ENCODE measurements at places on chromosomes 7 and 10.

DNA sequence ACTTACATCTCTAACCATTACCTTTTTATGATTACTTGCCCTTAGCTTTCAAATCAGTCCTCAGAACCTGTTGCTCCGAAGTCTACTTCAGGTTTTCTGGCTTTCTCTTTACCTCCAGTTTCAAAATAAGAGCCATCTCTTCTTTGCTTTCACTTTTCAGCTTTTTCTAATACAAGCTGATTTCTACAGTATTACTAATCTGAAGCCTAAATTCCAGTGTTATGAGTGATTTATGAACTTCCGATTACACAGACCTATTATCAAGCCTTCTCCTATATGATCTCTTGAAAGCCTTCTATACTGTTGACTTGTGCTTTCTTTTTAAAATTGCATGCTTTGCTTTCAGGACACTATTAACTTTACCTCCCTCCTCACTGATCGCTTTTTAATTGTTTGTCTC lies 1307.8 kb upstream of the CELF2 start:
- DNase-seq = no peak

- DNase-seq = no peak
Measured at GRCh38 chr7:151869109-151869428, 7.8 kb downstream of the PRKAG2 start.

- no peak for DNase-seq
Measured at GRCh38 chr10:50514995-50515394, 108.8 kb downstream of the SGMS1 start.

GRCh38 chr7:3464900-3465622 lies 164.0 kb downstream of the SDK1 start:
- DNase-seq = no peak

DNA sequence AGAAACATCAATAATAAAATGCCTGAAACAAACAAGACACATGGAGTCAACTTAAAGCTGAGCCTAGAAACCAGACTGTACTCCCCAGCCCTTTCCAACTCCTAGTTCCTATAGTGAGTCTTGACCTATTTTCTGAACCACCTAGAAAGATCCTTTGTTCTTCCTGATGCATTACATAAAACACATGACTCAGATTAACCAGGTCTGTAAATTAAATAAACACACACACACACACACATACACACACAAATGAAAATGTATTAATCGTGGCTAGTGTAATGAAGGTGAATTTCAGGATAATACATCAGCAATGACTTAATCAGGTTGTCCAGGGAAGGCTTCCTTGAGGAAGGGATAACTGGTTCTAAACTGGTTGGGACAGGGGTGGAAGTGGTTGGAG lies 104.7 kb downstream of the ST8SIA6 start:
- DNase-seq = no peak

GRCh38 chr7:99843808-99844207 lies 16.0 kb downstream of the CYP3A43 start:
- no peak for DNase-seq

- no peak for DNase-seq
Measured at GRCh38 chr7:7548407-7548806, 12.7 kb upstream of the COL28A1 start.

GRCh38 chr10:60348982-60349381 lies 40.7 kb downstream of the ANK3 start:
- DNase-seq = no peak

- DNase-seq = no peak
Measured at GRCh38 chr7:111485701-111486380, 76.5 kb downstream of the IMMP2L start.

- DNase-seq = no peak
Measured at GRCh38 chr7:8177109-8177933, 84.6 kb downstream of the ICA1 start.

DNA sequence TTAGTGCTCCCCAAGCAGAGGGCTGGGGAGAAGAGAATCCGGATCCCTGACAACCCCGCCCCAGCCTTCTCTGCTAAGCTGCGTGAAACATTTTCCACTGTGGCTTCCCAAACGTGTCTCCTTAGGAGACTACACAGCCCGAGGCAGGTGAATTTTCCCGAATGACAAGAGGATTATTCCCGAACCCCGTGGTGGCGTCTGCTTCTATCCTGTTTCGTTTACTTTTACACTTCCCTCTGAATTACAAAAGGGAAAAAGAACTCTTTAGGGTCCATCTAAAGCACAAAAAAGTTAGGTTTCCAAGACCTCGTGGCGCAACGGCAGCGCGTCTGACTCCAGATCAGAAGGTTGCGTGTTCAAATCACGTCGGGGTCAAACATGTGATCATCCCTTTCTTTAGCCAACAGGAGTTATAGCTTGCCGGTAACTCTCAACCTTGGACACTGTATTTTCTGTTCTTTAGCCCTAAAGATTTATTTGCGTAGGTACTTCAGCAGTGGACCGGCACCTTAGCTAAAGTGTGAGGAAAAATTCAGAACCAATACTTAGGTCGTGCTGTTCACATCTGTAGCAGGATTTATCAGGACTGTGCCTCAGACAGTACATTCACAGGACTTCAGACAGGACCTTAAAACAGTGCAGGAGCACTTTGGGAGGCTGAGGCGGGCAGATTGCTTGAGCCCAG lies 3.2 kb upstream of the ZNF789 start:
- DNase-seq = no peak

GRCh38 chr7:100723732-100724275 lies 3.5 kb downstream of the EPO start:
- no peak for DNase-seq

GRCh38 chr7:80642871-80643270 lies 4.4 kb downstream of the CD36 start:
- DNase-seq = no peak

DNA sequence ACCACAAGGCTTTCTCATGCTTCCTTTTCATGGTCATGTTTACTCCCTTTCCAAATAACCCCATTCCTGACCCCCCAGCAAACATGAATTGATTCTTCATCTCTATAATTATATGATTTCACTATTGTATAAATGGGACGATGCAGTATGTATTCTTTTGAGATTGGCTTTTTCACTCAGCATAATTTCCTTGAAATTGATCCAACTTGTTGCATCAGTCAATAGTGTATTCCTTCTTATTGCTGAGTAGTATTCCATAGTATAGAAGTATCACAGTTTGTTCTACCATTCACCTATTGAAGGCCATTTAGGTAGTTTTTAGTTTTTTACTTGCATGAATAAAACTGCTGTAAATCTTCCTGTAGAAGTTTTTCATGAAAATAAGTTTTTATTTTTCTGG lies 264.7 kb downstream of the BAMBI start:
- DNase-seq = no peak

DNA sequence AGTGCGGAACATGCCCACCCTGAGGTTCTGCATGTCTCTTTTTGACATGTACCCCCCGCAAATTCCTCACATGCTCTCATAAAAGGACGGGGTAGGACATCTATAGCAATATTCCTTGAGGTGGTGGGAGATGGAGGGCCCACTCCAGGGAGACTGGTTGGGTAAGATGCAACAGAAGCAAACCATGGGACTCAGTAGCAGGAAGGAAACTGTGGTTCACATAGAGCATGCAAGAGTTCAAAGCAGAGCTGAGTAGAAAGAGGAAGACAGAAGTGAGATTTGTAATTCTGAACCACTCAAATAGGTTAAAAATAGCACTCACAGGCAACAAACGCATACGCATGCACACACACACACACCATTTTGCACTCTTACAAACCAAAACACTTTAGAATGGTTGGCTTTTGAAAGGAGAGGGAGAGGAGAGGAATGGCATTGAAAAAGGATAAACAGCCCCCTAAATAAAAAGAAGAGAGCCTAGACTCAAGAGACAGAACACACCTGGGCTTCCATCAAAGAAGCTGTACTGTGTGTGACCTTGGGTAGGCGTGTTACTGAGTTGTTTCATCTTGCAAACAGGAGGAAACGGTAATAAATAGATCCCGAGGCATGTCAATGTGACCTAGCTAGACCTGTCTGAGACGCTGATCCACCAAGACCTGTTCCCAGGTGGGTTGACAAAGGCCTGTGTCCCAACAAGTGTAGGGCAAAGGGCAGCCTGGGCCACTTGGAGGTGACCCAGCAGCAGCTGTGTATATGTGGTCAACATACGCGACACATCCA lies 77.6 kb upstream of the LRRC4 start:
- DNase-seq = peak; percentile 55

- no peak for DNase-seq
Measured at GRCh38 chr10:110172155-110172554, 35.2 kb upstream of the MXI1 start.

DNA sequence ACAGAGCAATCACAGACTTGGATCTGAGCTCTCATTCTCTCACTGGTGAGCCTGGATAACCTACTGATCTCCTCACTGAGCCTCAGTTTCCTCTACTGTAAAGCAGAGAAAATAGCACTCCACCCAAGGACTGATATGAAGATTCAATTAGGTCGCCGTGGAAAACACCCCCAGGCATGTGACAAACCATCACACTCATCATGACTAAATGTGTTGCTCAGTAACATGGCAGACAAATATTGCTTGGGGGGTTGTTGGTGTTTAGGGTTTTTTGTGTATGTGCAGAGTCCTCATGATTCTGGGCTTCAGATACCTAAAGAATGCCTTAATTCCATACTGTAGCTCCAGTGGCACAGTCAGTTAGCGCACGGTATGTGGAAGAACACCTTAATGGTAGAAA lies 122.1 kb upstream of the TCF7L2 start:
- DNase-seq = no peak

DNA sequence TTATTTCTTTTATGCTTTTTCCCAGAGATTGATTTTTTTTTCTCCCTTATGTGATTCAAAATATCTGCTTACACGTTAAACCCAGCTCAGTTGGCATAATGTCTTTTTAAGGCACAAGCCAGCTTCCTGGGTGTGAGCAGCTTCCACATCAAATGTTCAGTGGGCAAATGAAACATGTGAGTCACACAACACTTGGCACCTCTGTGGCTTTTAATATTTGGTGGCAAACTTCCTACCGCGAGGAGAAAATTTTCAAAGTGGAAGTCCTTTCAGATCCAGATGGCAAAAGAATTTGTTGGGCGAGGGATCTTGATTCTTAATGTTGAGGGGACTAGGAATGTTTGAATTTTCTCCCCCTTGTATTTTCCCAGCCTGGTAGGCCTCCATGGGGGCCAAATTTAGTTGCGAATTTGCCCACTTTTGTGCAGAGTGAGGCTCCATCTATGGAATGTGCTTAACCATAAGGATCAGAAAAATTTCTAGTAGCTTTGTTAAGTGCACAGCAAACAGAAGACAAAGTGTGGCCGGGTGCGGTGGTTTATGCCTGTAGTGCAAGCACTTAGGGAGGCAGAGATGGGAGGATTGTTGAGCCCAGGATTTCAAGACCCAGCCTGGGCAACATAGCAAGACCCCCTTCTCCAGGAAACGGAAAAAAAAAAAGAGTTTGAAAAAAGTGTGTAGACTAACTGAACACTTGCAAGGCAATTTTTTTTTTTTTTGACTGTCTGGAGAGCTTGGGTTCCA lies 31.0 kb downstream of the CUX1 start:
- no peak for DNase-seq

GRCh38 chr10:110847374-110847773 lies 24.4 kb upstream of the PDCD4 start:
- DNase-seq = no peak

DNA sequence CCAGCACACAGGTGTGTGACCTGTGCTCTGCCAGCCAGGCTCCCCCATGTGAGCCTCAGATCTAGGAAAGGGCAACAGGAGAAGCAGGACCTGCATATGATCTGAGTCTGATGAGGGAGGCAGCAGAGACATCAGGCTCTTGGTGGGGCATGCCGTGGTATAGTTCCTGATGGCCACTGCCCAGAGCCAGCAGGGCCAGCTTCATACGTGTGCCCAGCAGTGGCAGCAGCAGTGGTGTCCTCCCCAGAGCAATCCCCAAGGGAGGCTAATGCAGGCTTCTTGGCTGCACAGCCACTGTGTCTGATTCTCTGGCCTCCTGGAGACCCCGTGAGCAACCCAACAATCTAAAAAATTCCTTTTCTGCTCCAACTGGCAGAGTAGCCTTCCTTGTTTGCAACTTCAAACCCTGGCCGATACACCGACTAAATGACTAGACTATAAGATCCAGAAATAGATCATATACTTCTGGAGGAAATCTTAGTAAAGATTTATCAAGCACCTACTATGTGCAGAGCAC lies 230.6 kb upstream of the ZMIZ1 start:
- DNase-seq = no peak

GRCh38 chr10:22598478-22598877 lies 115.9 kb downstream of the PIP4K2A start:
- no peak for DNase-seq

- DNase-seq = no peak
Measured at GRCh38 chr7:36013246-36014014, 139.6 kb upstream of the EEPD1 start.

- DNase-seq = no peak
Measured at GRCh38 chr7:93036807-93037206, 81.0 kb downstream of the SAMD9 start.

DNA sequence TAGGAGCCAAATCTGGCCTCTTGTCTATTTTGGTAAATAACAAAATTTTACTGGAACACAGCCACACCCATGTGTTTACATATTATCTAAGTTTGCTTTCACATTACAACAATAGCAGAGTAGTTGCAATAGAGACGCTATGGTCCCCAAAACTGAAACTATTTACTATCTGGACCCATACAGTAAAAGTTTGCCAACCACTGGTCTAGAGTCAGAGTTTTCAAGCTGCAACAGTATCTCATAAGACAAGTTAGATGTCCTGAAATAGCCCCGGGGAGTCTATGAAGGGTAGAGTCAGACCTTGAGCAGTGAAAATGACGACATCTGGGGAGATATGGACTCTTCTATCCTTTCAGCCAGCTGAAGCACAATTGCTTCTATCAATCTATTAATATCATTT lies 74.2 kb downstream of the CTNNA3 start:
- no peak for DNase-seq

GRCh38 chr10:124756156-124756903 lies 12.2 kb upstream of the FAM53B start:
- no peak for DNase-seq

- no peak for DNase-seq
Measured at GRCh38 chr10:113045147-113046055, 95.4 kb downstream of the TCF7L2 start.

GRCh38 chr7:101618207-101618839 lies 10.8 kb downstream of the MYL10 start:
- no peak for DNase-seq

DNA sequence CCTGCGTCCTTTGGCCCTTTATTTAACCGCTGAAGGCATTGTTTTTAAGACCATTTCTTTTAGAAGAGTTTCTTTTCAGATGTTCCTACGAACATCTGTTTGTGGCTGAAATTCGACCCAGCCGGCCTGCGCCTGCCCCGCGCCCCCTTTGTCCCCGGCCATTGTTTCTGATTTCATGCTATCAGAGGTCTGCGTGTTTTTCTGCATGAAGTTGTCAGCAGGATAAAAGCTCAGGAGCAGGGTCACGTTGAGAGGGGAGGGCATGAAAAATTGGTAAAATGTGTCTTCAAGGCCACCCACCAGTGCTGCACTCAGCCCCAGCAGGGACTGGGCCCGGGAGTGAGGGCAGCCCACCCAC lies 43.1 kb downstream of the NKX6-2 start:
- DNase-seq = no peak

DNA sequence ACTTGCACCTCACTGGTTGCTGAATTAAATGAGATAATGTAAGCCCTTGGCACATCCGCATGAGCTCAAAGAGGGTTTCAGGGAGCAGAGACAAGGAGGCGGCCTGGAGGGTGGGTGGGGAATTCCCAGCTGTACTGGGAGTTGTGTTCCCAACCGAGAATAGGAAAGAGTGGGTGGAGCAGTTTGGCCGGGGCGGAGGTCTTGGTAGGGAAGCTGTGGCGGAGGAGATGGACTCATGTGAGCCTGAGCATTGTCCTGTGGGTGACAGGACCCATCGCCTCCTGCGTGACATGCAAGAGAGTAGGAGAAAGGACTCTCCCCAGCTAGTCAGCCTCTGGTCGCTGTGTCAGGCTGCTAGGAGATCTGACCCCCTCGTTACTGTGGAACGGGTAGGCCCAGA lies 41.0 kb upstream of the SAMD8 start:
- no peak for DNase-seq

Data from GM12892 (cell line).